K562 (cell line): ENCODE measurements at places on chromosomes 12 and 14.
A peak's percentile ranks its signal among the peaks of the same experiment; 100 is the strongest.

DNA sequence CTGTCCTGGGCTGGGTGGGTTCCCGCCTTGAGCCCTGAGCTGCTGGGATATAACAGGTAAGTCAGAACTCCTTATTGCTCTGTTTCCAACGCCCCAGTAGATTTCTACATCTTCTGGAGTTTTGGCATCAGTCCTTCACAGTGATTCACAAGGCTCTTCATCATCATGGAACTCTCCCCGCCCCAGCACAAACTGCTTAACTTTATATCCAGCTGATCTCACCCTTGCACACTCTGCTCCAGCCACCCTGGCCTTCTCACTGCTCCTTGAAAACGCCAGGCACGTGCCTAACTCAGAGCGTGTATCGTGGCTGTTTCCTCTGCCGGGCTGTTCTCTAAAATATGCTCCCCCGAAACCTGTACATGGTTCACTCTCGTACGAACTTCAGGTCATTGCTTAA is 264.9 kb downstream of the NOVA1 start:
- DNase-seq, result no peak

- DNase-seq, result no peak
Observed at GRCh38 chr14:34283590-34283989, 178.4 kb downstream of the SPTSSA start.

GRCh38 chr14:64704743-64705380 is 638 bp downstream of the PLEKHG3 start:
- peak; percentile 16 for DNase-seq

DNA sequence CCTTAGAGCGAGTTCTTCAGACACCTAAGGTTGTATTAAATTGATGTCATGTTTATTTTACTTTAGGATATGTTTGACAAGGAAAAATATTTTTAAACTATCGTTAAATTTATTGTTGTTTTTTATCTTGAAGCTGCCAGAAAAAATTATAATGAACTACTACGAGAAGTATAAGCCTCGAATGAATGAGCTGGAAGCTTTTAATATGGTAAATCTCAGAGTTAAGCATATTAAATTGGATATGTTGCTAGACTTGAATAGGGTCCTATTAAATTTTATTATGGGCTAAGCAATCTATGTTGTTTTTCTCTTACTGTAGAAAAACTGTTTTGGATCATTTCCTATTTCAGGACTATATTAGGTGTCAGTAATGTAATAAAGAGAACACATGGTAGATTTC is 118.2 kb downstream of the METTL25 start:
- no peak for DNase-seq

GRCh38 chr12:131862994-131863710 is 31.3 kb upstream of the ULK1 start:
- DNase-seq, result peak; percentile 77

DNA sequence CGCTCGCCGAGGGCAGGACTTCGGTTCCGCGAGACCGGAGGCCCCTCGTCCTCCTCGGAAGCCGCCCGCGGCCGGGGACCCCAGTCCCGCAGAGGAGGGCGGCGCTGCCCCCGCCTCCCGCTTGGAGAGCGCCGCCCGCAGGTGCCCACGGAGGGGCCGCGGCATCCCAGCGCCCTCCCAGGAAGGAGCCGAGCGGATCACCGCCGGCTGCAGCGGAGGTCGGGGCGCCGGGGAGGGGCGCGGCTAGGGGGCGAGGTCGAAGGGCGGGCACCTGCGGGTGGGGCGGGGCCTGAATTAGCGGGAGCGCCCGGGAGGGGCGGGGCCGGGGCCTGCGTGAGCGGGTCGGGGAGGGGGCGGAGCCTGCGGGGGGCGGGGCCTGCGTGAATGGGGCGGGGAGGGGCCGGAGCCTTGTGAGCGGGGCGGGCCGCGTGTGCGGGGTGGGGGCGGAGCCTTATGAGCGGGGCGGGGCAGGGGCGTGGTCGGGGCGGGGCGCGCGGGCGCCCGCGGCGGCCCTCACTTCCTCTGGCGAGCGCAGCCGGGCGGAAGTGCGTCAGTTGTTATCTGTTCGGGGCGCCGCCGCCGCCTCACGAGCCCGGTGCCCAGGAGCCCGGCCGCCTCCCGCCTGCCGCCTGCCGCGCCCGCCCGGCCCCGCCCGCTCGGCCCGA is at the start of gene FBRSL1:
Gene FBRSL1, plus strand, starts transcription at position 550 of the 665 bp plus-strand sequence.
- peak; percentile 99 for DNase-seq
